Fibroblast of skin of left quadriceps (primary cell): ENCODE measurements at places on chromosomes 3 and 15.

DNA sequence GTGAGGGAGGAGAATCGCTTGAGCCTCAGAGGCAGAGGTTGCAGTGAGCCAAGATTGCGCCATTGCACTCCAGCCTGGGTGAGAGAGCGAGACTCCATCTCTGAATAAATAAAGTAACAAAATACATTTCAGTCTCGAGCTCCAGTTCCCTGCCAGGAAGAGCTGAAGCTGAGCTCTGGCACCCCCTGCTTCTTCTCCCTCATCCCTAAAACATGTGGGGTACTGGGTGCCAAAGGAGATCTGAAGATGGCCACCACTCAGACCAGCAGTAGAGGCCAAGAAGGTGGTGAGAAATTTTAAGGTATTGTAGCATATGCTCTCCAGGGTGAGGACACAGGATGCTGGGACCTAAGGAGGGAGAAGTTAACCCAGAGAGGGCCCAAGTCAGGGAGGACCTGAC, 75.0 kb upstream of the CGNL1 start:
- DNase-seq = no peak

DNA sequence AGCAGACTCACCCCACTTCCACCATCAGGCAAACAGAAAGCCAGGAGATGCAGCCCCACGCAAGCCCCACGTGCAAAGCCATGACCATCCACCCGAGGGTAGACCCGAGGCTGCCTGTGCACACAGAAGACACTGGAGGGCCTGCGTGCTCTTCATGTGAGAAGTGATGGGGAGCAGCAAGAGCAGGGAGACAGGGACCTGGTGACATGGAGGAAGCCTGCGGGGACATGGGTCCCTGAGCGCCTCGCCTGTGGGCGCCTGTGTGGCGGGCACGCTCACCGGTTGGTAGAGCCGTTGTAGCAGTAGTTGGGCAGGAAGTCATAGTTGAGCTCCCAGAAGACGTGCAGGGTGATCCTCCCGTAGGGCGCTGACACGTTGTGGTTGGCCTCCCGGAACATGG, 65.0 kb downstream of the NIPA2 start:
- no peak for DNase-seq

DNA sequence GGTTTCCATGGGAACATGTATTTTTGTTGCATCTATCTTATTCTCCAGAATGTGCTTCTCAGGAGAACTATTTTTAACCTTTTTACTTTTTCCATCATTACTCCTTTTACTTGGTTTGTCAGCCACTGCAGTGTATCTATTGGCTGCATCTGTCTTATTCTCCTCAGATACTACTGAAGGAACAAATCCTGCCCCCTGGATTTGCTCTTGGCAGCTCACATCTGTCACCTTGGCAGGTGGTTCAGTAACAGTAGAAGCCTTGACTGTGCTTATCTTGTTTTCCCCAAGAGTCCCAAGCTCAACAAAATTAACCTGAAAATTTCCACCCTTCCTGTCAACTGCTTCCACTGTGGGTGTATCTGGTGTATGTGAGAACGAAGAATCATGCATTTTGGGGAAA, 106.0 kb downstream of the MAP4 start:
- no peak for DNase-seq

- DNase-seq = no peak
These were observed 51.7 kb downstream of the CHSY1 start for GRCh38 chr15:101200181-101200580.

- no peak for DNase-seq
These were observed 80.6 kb downstream of the FBXL22 start for GRCh38 chr15:63677778-63678177.

DNA sequence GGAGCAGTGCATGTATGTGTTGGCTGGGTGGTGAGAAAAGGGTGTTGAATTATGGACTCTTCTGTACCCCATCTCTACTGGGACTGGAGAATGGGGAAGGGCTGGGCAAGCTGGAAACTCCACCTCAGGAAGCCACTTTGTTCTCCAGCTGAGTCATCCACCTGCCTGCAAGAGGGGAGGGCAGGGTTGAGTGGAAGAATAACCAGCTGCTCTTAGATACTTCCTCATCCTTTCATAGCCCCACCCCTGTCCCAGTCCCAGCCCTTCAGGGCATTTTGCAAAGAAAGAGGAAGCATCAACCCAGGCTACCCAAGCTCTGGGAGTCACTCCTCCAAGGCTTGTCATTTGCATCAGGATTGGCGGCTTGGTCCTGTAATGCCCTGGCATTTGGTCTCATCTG, 33.1 kb downstream of the RAB11A start:
- DNase-seq = no peak

DNA sequence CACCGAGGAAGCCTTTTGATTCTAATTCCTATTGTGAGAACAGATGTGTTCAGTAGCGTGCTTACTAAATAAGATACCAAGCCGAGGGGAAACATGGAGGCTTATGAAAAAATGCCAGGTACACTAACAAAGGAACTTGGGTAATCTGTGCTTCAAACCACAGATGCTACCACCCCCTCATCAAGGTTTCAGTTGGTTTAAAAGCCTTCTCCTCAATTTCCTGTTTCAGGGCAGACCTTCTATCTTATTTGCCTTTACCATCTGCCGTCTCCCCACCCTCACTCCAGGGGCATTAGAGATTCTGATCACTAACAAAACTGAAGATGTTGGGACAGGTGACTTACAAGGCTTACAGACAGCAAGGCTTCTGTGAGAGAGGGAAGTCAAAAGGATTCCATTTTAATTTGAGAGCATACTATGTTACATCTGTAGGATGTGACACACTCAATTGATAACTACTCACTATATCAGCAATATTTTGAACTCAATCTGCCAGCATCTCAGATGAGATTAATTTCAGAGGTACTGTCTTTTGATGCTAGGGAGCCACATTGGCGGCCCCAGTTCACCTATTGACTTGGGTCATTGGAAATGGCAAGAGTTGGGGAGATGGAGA, 60.6 kb upstream of the PLCL2 start:
- DNase-seq = no peak

DNA sequence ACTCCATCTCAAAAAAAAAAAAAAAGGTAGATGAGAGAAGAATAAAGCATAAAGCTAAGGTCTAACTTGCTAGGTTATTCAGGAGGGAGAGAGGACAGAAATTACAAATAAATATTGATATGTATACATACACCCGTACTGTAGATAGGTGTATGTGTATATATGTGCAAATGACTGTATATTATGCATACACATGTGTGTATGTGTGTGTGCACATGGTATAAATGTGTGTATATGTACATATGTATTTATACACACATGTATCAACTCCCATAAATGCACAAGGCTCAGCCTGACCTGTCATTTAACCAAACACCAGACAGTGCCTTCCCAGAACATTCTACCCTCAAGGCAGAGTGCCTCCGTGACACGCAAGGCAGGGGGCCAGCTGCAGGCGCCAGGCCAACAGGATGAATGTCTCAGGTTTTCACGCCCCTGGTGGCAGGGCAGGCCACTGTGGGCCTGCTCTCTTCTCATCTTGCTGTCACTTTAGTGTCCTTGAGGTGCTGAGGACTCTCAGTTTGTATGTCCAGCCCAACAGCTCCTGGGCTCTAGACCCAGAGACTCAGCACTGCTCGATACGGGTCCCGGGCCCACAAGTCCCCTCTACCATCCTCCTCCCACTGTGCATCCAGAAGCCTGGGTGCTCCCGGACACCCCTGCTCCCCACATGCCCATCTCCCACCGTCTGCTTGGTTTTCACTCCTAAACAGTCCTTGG, 40.4 kb downstream of the TM2D3 start:
- no peak for DNase-seq

GRCh38 chr3:31043184-31043819, 148.8 kb upstream of the GADL1 start:
- peak; percentile 12 for DNase-seq

DNA sequence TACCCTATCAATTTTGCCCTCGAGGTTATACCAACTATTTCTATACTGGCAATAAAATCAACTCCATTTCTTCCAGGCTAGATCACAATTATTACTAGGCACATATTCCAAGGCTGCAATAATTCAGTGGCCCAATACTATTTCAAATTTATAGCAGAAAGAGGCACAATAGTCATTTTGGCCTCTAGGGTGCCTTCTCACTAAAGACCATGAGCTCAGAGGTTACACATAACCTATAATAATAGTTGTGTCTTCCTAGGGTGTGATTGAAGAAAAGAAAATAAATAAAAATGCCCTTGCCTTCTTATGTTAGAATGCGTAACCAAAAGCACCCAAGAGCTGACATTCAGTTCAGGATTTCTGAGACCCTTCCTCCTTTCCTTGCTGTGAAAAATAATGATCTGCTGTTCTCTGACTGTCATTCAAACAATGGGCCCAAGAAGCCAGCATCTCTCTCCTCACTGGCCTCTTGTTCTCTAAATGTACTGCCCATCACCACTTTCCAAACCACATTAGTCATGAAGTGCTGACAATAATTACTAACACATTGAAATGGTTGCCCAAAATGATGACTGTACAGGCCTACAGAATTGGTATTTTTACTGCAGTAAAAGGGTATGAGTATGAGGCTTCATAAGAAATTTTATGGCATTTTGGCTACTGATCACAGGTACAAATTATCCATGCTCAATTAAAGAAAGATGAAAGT, 244.8 kb downstream of the LRRN1 start:
- DNase-seq = peak; percentile 26

- DNase-seq = no peak
These were observed 170.0 kb downstream of the SEMA6D start for GRCh38 chr15:47887241-47887800.

DNA sequence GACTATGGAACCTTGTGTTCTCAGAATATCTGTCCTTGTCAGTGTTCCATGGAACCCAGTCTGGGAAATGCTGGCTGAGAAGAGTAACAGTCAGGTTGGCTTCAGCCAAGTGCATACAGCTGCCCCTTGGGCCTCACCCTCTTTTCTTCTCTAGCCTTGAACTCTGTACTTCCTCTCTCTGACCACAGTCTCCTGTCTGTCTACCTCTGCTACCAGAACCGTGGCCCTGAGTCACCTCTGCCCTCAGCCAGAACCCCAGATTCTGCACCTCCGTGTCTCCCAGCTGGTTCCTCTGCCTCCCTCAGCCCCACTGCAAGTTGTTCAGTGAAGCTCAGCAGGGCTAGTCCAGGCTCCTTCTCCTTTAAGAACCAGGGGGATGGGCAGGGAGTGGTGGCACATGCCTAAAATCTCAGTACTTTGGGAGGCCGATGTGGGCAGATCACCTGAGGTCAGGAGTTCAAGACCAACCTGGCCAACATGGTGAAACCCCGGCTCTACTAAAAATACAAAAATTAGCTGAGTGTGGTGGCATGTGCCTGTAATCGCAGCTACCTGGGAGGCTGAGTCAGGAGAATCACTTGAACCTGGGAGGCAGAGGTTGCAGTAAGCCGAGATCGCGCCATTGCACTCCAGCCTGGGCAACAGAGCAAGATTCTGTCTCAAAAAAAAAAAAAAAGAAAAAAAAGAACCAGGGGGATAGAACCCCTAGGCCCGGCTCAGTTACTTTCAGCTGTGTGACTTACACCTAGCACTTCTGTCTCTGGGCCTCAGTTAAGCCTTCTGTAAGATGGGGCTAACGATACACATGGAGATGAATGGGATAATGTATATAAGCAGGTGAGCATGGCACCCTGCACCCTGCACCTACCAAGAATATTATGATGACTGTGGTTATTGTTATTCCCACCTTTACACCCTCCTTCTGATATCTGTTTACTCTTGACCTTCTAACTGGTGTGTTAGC, 24.3 kb upstream of the TATDN2 start:
- DNase-seq = no peak

GRCh38 chr3:30650348-30650995, 44.1 kb downstream of the TGFBR2 start:
- DNase-seq = no peak

DNA sequence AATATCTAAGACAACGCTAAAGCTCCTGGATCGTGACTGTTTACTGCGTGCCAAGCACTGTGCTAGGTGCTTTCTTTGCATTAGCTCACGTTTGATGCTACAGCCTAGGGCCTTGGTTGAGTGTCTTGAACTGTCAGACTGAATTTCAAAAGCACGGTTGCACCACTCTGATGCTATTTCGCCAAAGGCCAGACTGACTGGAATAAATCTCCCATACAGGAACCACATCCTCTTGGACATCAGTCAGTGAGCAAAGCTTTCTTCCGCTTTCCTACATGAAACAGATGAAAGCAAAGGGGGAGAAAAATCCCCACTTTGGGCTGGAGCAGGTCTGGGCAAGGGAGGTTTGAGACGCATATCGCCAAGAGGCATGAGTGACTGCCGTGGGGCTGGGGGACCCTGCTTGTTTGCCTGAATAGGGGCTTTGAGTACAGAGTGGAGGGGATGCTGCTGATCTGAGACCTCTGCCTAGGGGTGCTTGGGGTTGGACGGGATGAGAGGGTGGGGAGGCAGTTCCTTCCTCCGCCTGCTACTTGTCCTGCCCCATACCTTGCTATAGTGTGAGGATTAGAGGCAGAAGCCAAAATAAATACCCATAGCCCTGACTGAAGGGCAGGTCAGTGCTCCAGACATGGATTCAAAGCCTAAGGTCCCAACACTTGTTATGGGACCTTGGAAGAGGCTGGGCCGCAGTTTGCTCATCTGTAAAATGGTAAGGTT, 5.3 kb downstream of the FGD5 start:
- DNase-seq = no peak

DNA sequence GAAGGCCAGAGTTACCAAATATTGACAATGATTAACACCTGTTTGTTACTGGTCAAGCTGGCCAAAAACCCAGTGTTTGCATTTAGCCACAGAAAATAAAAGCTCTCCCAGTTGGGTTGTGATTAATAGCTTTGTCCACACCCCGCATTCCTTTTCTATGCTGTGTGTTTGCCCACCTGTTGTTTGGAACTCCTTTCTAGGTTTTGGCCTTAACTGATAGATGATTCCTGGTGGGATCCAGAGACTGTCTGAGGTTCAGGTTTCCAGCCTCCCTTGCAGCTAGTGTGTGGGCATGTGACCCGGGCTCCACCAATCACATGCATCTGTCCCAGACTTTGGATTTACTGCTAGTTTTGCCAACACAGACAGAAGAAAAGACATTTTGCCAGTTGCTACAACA, 83.8 kb downstream of the PTPRG start:
- DNase-seq = no peak

DNA sequence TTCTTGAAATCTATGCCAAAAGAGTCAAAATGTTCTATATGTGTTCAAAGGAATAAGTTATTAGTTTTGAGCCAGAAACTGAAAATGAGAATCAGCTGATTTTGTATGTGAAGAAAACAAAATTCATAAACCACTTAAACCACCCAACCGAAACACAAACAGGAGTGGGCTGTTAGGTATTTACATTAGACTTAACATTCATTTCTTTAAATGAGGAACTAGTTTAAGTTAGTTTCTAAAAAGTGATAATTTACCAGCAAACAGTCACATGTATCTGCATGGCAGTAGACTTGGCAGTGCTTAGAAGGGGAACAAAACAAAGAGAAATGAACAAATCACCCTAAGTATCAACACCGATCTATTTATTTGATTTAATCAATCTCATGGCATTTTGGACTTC, 128.0 kb downstream of the GMNC start:
- DNase-seq = no peak

DNA sequence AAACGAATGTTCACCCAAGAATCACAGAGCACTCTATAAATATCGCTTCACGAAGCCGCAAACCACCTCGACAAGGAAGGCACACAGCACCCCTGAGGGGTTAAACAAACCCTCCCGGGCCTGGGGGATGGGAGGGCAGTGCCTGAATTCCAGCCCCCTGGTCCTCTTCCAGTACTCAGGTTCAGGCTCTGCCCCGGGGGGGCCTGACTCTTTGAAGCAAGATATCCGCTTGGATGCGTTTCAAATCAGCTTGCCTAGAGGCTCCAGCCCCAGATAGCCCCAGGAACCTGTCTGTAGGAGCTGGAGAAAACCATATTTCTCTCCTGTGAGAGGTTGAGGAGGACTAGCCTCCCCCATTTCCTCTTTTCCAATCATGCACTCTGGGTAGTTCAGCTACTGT, 194.7 kb downstream of the WNT5A start:
- DNase-seq = no peak
